Coronary artery (tissue), 2 donors: ENCODE measurements at places on chromosomes 1 and 21.
A peak's percentile ranks its signal among the peaks of the same experiment; 100 is the strongest.

DNA sequence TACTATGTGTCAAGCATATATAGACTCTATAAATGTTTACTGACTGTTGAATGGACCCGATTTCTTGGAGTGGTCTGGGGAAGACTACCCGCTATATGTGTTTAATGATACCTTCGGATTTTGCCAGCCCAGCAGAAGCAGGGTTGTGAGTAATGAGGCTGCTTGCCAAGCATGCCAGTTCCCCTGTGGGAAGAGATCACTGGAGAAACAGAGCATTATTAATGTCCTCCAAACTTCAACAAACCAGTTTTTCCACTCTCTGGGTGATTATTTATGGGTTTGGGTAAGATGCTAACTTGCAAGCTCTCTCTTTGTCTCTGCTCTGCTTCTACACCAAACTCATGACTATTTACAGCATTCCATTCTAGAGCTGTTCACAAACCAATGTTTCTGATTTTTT lies 25.1 kb upstream of the PHGDH start:
- DNase-seq, result no peak

DNA sequence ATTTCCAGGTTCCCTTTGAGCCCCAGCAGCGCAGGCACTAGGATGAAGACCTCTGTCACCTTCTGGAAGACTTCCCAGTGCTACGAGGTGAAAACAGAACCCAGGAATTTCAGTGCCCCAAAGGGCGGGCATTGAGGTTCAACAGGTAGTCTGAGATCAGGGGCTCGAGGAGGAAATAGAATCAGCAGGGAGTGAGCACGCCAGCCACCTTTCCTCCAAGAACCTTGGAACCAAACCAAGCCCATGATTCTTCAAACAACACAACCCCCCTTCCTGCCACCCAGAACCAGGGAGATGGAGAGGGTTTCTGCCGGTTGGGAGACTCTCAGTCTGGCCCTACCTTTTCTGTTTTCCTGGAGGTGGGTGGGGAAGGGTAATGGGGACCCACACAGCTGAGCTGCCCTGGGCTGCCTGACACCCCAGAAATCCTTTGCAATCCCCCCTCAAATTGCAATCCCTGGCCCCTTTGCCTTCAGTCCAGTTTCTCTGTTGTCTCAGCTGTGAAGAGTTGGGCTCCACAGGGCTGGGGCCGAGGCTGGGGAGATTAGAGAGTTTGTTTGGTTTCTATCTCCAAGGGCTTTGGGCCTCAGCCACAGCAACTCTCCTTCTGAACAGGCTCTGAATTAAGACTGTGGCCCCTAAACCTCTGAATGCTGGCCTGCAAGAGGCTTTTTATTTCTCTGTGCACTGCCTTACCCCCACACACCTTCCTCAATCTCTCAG lies 11.9 kb downstream of the SLC41A1 start:
- DNase-seq, result no peak

GRCh38 chr1:96721053-96721415 lies 550 bp upstream of the PTBP2 start:
- DNase-seq, result no peak

- no peak for DNase-seq
Measured at GRCh38 chr1:237864338-237865244, 26.1 kb downstream of the ZP4 start.

DNA sequence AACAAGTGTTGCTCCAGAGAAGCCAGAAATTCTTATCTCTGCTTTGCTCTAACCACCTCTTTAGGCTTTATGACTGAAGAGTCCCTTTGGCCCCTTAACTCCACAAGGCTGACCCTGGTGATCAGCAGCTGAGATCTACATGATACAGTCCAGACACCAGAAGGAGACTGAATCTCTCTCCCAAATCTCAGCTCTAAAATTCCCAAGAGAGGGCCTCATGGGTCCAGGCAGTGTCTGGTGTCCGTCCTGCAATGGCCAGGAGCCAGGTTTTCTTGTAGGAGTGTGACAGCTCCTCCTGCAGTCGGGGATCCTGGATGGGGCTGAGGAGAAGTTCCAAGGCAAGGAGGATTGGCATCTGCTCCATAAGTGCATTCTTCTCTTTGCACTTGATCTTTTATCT lies 35.3 kb downstream of the L1TD1 start:
- DNase-seq, result no peak

DNA sequence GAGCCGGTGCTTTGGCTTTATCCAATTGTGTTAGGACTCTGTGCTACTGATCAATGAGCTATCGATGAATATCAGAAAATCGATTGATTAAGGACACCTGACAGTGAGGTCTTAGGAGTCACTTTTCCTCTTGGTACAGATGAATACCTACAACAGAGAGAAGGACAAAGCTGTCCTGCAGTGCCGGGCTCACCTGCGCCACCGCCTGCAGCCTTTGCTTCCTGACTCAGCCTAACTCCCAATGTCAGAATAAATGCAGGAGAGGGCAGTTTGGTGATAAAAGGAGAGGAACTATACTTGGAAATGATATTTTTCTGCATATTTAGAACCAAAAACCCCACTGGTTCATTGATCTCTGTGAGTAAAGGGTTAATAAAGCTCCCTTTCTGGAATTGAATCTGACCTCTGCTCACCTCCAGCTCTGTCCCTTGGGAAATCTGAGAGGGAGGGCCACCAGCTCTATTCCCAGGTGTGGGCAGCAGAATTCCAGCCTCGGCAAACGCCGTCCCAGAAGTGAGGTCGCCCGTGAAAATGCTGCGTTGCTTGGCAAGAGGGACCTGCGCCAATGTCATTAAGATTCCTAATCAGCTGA lies 39.3 kb downstream of the POFUT2 start:
- DNase-seq, result no peak

DNA sequence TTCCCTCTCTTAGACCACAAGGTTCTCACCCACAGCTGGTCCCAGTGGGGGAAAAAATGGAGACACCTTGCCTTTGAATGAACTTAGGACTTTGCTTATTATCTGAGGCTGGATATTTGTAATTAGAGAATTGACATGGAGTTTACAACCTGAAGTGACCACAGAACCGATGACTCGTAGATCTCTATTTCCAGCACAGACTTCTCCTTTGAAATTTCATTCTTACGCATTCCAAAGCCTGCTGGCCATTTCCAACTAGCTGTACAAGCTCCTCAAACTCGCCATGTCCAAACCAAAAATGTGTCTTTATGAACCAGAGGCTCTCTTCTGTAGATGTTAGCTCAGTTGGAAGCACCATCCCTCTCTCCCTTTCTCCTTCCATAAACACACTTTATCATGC lies 12.0 kb downstream of the RAB7B start:
- DNase-seq, result no peak

DNA sequence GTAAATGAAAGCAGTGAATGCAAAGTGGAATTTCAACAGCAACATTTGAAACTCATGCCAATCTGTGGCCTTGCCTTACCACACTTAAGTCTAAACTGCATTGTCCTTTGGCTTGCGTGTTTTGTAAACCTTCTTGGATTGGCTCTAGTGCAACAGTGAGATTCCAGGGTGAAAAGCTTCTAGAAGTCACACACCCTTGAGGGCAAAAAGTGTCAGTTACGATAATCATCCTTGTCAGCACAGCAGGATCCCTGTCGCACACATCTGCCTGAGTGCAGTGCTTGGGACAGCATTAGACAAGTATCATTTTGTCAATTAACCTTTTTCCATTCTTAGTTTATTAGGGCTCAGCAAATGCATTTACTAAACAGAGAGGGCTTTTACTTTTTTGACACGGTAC lies 243.4 kb upstream of the PTBP2 start:
- no peak for DNase-seq

GRCh38 chr1:159171254-159171687 lies at the start of gene CADM3:
TSS of gene CADM3 (plus strand) at chr1:159171615. CDS start at chr1:159171766, 151 bp downstream.
- DNase-seq, result no peak

- DNase-seq, result no peak
Measured at GRCh38 chr1:50877641-50878040, 82.4 kb downstream of the FAF1 start.

- DNase-seq, result no peak
Measured at GRCh38 chr1:150610576-150610975, 18.8 kb downstream of the ENSA start.

DNA sequence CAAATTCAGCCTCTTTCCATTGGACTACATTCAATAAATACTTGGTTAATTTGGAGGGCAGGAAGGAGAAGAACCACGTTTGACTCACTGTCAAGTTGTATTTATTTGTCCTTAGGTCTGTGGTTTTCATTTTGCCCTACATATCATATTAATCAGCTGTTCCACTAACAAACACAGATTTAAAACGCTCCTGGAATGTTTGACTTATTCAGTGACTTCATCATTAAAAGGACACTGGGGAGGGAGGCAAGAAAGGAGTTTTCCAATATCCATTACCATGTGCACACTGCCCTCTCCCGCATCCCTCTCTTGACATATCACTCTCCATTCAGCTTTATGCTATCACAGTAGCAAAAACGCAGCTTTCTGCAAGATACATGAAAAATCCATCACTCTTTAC lies 98.2 kb upstream of the C1orf87 start:
- DNase-seq, result no peak

DNA sequence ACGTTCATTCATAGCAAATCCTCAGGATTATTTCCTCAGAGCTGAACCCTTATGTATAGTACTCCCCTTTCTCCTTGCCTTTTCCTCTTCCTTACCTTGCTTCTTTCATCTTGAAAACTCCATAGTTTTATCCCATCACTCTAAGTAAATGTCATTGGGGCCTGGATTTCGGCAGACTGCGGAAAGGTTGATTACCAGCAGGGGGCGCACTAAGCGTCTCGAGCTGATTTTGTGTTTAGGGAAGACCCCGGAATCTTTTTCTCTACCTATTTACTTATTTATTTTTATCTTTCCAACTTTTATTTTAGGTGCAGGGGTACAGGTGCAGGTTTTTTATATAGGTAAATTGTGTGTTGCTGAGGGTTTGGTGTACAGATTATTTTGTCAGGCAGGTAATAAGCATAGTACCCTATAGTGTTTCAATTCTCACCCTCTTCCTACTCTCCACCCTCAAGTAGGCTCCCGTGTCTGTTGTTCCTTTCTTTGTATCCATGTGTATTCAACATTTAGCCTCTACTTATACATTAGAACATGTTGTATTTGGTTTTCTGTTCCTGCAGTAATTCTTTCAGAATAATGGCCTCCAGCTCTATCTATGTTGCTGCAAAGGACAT lies 11.4 kb upstream of the MTARC1 start:
- DNase-seq, result no peak

DNA sequence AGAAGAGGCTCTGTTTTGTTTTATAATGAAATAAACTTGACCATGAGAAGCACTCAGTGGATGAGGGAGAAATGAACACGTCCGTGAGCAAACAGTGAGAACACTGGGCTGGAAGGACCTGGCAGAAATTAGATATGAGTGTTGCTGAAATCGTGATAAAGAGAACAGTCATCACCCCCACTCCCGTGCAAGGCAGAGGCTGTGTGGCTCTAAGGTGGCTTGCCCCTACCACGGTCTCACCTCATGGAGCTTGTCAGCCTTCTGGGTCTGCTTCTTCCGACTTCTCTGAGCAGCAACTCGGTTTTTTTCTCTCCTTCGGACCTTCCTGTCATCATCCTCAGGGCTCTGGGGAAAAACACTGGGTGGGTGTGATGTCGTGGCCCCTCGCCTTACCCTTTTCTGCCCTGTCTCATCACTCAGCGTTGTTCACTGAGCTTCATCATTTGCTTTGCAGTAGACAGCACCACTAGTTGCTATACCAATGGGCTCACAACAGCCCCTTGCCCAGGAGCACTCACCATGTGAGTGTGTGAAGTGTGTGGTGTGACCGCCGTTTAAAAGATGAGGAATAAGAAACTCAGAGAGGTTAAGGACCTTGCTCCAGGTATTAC lies 2.8 kb downstream of the BATF3 start:
- DNase-seq, result no peak

DNA sequence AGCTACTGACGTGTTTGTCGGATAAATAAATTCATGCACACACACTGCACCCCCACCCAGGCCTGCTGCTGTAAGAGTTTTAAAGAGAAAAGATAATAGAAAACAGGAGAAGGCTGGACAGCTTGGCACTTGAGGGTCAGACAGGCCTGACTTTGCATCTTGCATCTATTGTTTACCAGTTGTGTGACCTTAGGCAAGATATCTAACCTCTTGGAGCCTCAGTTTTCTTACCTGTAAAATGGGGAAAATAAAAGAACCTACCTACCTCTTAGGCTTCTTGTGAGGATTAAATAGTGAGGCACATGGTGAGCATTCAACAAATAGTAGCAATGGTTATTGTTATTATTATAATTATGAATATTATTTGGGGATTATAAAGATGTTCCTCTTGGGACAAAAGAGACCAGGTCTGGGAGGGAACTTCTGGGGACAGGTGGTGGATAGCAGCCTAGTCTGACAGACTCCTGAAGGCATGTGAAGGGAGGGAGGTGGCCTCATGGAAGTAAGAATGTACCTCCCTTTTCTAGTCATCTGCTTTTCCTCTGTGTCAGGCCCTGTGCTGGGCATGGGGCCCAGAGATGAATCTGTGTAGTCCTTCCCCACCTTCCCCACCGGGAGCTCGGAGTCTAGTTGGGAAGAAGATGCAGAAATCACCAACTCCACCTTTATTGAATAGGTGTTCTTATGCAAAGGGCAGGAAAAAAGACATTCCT lies 18.3 kb upstream of the EPB41 start:
- no peak for DNase-seq

DNA sequence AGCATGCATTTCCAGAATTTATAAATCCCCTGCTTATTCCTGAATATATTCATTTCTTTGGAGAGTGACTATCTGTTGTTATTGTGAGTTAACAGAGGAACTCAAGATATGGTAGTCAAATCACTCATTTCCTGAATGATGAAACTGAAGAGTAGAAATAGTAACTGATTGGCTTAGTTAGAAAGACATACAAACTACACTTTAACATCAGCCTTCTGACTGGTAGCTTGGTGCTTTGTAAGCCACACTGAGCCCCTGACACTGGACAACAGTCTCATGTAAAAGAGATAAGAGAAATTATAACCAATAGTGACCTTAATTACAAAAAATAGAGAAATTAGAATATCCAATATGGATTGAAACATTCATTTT lies 4.8 kb downstream of the GBP7 start:
- no peak for DNase-seq

GRCh38 chr1:34405266-34405959 lies 228.7 kb downstream of the C1orf94 start:
- peak; percentile 40 for DNase-seq

- no peak for DNase-seq
Measured at GRCh38 chr1:65176591-65176990, 28.6 kb downstream of the AK4 start.

GRCh38 chr21:45769294-45769693 lies 125.8 kb downstream of the PCBP3 start:
- no peak for DNase-seq

DNA sequence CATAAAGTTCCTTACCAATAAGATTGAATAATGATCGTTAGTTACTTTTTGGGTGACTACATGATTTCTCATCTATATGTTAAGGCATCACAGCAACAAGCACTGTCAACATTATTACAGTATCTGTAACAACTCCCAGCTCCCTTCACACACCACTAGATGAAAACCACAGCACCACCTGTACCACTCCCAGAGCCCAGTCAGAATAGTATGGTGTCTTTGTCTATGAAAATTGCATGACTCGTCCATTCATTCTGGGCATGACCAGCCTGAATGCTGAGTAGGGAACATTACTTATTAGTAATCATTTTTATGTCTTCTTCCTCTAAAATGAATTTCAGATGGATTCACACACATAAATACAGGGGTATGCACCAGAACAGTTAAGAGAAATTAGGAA lies 7.0 kb downstream of the OLFML2B start:
- DNase-seq, result no peak

- no peak for DNase-seq
Measured at GRCh38 chr1:25724201-25724600, 75.8 kb upstream of the SELENON start.
